ENCODE measurements at places on chromosomes 2 and 18.

DNA sequence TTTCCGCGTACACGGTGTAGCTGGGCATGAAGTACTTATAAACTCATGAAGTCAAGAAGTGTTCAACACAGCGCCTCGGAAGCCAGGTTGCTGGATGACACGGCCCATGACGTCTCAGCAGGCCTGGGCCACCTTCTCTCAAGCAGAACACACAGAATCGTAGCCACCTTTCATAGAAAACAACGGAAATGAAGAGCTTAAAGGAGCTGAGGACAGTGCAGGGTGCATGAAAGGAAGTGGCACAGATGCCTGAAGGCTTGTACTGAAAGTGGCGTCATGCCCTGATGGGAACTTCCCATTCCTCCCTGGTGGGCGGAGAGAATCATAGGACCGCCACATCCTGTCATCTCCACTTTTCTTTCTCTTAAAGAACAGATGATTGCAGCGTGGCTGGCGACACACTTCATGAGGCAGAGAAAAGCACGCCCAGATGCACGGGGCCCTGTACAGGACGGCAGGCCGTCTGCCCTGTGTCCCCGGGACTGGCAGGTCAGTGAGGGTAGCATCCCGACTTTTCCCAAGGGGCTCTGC lies 31.1 kb downstream of the HDAC4 start:
- DNase-seq, result peak; percentile 79

DNA sequence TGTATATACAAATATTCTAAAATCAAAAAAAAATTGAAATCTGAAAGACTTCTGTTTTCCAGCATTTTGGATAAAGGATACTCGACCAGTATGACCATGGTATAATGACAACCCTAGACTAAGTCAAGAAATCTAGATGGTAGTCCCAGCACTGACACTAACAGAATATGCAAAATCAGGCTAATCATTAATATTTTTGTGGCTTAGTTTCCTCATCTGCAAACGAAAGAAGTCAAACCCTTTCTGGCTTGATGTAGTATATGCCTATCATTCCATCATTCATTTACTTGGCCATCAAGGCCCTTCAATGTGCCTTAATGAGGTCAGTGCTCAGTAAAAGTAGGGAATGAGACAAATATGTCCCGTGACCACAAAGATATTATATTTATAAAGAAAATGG lies 83.5 kb downstream of the NCKAP5 start:
- DNase-seq, result no peak

DNA sequence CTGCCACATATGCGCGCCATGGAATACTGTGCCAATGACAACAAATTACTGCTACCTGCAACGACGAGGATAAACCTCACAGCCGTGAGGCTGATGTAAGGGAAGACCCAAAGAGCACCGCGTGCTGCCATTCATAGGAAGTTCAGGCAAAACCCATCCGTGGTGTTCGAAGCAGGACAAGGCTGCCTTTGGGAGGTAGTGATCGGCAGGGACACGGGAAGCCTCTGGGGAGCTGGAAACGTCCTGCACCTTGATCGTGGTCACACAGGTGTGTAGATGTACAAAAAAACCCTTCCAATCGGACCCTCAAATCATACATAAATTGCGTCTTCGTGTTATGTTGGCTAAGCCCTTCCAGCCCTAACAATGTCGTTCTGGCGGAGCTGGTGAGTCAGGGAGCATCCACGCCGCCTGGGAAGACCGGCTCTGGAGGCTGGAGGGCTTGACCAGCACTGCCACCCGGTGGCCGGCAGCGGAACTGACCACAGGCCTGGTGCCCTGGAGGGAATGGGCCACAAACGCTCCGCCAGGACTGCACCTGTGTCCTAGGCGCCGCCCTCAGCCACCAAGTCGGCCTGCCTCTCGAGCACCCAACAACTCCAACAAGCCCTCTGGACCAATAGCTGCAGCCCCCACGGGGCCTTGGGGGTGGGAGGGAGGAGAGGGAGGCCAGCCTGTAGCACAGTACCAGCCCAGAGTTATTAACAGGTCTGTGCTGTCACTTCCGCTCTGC lies 4.1 kb upstream of the NEURL3 start:
- DNase-seq, result peak; percentile 48

DNA sequence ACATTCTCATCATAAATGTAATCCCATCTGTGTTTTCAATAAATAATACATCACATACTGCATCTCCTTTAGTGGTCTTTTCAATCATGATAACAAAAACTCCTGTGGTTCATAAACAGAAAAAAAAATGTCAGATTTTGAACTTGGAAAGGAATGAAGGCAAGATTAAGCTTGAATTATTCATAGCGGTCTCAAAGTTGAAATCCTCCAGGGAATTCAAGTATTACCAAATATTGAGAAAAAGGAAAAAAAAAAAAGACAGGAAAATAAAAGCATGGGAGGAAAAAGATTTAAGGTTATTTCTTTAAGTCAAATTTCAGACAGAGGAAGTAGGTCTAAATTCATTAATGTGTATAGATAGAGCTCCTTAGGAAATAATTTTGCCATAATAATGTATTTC lies 92.1 kb downstream of the COLEC12 start:
- DNase-seq, result no peak

GRCh38 chr18:24031916-24032315 lies 17.4 kb downstream of the TTC39C start:
- no peak for DNase-seq

DNA sequence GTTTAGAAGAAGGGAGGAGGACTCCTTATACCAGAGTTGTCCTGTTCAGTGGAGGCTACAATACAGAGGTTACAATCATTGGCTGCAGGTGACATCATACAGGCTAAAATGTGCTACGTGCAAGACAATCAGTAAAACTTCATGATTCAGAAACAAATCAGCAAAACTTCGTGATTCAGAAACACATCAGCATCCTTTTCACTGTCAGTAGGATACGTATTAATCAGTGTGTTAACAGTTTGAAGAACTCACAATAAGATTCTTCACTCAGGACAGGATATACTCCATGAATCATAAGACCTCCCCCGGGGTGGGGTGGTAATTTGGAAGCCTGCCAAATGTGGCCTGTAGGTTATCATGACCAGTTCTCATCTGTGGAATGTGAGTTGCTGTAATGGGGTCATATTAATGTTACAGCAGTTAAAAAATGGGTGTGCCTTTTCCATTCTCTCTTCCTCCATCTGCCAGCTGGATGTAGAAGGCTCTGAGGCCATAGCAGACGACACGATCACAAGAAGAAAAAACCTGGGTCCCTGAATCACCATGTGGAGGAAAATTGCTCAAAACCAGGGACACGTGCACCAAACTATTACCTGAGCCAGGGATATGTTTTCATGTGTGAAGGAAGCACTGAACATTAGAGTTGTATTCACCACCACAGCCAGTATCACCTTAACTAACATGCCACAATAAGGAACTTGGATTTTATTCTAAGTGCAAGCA lies 134.8 kb upstream of the CREB1 start:
- DNase-seq, result peak; percentile 18

GRCh38 chr2:241637795-241638660 lies 535 bp downstream of the ATG4B start:
- DNase-seq, result peak; percentile 58

DNA sequence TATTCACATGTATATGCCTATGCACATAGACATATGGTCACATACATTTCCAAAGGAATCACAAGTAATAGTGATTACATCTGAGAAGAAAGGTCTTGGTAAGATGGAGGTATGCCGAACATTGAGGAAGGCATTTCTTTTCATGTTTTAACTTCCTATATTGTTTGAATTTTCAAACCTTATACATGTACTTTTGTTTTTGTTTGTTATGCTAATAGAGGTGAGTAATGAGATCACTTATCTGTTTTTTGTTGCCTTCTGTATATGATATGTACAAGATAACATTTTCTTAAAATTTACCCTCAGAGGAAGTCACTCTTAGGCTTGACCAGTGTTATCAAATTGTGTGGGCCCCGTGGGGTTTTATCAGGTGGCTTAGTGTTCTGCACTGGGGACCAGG lies 166.5 kb upstream of the OTX1 start:
- no peak for DNase-seq

DNA sequence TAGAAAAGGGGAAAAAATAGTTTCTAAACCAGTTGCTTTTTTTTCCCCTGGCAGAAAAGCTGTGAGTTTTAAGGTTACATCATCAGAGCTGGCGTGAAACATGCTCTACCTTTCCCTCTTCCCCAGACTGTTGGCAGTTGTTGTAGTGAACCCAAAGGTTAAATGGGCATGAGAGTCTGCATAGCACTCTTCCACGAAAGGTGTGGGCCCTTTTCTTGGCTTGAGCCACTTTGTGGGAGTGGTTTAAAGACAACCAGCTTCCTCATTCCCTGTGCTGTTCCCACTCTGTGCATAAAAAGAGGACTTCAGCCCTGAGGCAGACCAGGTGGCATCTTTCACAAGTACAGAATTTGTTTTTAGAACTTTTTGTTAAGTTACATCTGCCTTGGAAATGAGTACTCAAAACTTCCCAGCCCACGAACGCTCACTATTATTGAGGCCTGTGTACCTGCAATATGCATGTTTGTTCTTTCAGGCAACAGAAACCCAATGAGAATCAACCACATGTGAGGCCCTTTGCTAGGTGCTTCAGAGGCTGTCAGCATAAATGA lies 243.8 kb downstream of the BABAM2 start:
- DNase-seq, result no peak

GRCh38 chr2:188295067-188295685 lies 3.5 kb downstream of the GULP1 start:
- DNase-seq, result no peak

- DNase-seq, result no peak
Measured at GRCh38 chr2:27920148-27920885, 29.8 kb downstream of the BABAM2 start.

GRCh38 chr2:186068139-186068801 lies 329.7 kb downstream of the FSIP2 start:
- DNase-seq, result no peak

GRCh38 chr2:171230176-171230575 lies 69.5 kb upstream of the TLK1 start:
- no peak for DNase-seq

GRCh38 chr2:95115418-95115817 lies 6.2 kb downstream of the MRPS5 start:
- DNase-seq, result peak; percentile 68

DNA sequence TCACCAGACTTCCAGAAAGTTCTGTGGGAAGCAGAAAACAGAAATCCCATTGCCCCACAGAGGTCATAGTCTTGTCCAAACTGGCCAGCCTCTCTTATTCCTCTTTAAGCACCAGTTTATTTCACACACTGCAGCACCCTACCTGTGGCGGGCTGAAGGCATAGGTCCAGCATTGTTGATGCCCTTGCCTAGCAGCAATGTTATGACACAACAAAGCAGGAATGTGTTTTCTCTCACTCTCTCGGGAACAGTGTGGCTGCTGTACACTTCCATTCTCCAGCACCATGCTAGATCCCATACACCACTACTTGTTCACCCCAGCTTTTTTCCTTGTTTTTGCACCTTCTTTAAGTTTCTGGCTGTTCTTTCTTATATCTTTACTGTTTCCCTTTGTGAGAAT lies 181.6 kb downstream of the DNAH6 start:
- DNase-seq, result no peak

DNA sequence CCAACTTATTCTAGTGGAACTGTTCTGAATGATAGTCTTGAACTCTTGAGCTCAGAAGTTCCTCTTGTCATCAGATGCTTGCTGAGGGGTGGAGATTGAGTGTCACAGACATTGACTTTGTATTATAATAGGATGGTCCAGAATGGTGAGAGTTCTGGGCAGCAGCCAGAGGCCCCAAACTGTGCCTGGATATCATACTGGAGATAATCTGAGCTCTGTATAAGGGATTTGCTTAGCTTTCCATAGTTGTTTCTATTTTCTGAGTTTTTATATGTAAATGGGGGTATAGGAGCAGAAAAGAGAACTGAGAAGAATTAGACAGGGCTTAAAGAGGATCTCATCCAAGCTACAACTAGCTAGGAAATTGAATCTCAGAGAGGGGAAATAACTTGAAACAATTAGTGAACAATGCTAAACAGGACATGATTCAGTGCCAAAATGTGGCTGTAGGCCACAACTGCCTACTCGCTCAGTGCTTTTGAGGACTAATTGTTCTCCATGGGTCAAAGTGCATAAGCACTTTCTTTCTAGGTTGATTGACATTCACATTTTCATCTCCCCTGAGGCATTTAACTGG lies 10.1 kb upstream of the LCLAT1 start:
- no peak for DNase-seq

DNA sequence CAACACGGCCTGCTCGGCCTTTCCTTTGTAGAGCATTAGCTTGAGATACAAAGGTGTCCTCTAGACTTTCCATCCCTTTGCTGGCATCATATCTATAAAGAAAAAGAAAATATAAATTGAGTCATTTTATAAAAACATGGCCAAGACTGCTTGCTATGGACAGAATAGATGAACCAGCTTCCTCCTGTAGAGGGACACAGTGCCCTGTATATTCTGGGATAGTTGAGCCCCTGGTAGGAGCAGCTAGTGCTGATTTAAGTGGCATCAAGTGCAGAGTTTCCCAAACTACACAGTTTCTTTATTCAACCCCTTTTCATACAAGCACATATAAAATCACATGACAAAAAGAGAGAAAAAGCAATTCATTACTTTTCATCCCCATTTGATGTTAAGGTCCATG lies 47.9 kb downstream of the GEMIN6 start:
- DNase-seq, result no peak

- DNase-seq, result no peak
Measured at GRCh38 chr2:190746971-190747761, 98.3 kb downstream of the NAB1 start.

DNA sequence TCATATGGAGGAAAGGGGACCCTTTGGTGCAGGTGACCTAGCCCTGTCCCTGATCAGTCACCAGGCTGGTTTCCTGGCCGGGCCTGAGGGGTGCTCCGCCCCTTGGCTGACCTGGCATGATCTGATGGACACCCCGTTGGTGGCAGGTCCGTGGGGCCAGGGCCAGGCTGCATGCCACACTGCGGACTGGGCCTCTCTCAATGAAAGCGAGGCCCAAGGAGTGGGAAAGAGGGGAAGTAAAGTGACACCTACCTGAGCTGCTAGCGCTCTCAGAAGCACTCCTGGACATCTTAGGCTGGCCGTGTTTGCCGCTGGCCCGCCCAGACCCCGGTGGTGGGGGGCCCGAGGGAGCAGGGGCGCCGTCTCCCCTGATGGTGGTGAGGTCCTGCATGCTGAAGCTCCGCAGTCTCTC lies 33.1 kb downstream of the MRPL35 start:
- DNase-seq, result no peak

DNA sequence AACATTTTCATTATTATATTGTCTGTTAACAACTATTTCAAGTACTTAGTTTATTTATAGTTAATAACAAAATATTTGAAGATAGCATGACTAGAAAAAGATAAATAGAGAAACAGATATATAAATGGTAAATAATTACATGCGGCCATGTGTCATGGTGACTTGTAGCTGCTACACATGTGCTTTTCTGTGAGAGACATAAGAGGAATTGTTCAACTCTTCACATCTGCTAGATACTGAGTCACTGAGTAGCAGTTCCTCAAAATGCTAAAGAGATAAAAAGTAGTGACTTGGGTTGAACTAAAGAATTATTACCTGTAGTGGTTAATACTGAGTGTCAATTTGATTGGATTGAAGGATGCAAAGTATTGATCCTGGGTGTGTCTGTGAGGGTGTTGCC lies 37.5 kb upstream of the SCN9A start:
- DNase-seq, result no peak

Measured in stimulated activated naive CD4-positive, alpha-beta T cell treated with Interleukin-2 at 50 U/mL for 16 hours (primary cell).